Bone marrow (tissue), 2 donors: ENCODE measurements at places on chromosomes 1 and 21.

DNA sequence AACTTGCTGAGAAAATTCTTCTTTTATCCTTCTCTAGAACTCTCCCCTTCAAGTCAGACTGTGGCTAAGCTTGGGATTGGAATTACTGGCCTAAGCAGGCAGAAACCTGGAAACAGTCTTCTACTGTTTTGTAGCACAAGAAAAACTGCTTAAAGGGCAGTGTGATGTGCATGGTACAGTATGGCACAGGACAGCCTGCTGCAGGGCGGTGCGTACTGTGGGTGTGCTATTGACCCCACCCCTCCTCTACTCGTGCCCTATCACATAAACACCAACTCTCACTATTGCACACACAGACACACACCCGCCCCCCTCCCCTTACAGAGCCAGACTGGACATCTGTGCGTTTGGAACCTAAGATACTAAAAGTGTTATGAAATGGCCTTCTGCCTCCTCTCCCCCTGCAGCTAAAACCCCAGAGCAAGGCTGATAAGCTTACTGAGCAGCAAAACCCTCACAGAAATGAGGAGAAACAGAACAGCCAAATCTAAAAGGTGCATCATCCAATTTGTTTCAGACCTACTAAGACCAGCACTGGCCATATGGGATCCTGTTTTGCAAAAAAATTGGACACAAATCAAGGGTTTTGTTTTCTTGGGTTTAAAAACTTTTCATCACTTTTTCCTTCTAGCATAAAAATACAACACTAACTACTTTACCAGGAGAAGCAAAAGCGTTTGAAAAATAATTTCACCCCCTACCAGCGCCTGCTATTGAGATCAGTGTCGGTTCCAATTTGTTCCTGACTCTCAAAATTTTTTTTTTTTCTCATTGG is 355.8 kb upstream of the LYPLAL1 start:
- DNase-seq: no peak

GRCh38 chr1:147897029-147897752 is 5.4 kb upstream of the GJA8 start:
- DNase-seq: no peak

DNA sequence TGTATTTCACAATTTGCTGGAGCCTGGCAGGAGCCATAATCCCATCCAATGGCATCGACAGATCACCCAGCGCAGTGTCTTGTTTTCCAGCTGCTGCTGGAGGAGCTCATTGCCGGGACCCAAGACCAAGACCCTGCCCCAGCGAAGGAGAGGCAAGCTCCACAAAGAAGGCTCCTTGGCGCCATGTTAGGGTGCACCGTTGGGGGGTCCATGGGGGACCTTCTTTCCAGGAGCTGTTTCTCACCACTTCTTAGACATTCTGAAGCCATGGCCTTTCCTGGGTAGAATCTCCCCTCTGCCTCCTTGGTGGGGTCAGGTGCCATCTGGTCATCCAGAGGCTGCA is 31.1 kb downstream of the AJAP1 start:
- no peak for DNase-seq

- DNase-seq: no peak
Observed at GRCh38 chr1:20154301-20154831, 15.2 kb downstream of the PLA2G2F start.

DNA sequence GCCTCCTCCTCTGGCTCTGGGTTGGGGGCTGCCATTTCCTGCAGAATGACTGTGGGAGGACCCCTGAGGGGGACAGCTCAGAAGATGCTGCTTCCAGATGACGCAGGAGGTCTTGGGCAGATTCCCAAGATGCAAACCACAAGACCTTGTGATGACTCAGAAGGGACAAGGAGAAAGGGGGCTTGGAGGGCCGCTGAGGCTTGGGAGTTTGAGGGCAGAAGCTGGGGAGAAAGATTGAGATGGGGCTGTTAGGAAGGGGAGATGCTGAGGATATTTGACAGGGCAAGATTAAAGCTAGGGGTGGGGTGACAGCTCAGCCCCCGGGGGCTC is 7.5 kb downstream of the PTPRU start:
- DNase-seq: no peak

DNA sequence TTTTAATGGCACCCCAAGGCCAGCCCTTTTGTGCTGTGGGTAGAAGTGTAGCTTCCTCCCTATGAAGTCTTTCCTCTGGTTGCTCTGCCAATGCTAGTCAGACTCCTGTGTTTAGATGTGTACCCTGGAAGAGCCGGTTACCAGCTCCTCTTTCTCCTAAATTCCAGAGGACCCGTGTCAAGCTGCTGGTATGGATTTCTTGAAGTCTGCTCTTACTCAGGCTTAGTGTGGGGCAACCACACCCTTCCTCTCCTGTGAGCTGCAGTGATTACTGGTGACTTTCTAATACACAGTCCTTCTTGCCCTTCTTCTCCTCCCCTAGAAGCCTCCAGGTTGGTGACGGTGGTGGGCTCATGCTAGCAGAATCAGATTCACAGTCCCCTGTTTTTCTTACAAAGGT is 74.1 kb upstream of the AKT3 start:
- no peak for DNase-seq

GRCh38 chr1:235058695-235059094 is 69.9 kb downstream of the TOMM20 start:
- DNase-seq: no peak

DNA sequence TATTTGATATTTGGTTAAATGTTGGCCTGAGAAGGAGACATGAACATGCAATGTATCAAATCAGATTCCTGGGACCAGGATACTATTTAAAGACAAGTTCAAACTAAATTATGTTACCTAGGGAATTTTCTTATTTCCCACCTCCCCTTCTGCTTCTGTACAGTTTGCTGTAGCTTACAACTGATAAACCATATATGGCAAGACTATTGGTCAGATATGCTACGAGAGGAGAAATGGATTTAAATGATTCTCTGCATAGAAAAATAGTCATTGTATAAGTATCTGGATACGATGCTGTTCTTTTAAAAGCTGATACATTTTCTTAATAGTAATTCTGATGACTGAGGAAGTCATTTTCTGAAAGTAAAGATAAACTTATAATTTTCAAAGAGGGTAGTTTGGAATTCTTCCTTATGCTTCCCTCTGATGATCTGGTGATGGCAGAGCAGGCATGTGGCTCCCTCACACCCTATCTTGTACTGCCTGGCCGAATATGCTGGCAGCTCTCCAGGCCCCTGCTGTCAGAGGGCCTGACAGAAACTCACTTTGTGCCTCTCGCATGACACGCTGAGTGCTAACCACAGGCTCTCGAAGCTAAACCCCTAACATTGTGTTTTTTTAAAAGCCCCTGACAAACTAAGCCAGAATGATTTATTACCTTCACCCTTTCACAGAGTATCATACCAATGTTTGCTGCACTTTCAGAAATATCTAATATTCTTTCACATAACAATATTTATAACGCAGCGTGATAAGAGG is 19.4 kb downstream of the RRP15 start:
- DNase-seq: no peak

DNA sequence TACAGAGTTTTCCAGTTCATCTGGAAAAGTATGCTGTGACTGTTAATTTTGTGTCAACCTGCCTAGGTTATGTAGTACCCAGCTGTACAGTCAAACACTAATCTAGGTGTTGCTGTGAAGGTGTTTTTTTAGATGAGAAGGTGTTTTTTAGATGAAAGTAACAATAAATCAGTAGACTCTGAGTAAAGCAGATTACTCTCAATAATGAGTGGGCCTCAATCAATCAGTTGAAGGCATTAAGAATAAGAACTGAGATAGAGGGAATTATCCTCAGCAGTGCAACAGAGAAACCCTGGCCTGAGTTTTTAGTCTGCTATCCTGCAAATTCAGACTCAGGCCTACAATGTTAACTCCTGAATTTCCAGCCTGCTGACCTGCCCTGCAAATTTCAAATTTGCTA is 33.5 kb downstream of the SCAF4 start:
- DNase-seq: no peak

DNA sequence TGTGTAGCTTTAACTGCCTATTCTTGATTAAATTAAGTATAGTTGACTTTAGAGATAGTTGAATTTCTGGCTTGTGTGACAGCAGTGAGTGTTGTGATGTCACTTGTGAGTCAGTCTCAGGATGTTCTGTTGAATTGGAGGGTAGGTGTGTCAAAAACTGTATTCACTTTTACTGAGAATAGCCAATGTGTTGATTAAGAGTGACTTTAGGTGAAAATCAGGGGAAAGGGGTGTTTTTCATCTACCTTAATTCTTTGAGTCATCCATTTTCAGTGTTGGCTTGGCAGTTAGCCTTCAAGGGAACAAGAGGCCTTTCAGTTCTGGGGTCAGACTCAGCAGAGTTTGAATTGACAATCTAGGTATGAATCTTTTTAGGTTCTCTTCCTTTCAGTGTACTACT is 75.9 kb downstream of the CDC14A start:
- no peak for DNase-seq

DNA sequence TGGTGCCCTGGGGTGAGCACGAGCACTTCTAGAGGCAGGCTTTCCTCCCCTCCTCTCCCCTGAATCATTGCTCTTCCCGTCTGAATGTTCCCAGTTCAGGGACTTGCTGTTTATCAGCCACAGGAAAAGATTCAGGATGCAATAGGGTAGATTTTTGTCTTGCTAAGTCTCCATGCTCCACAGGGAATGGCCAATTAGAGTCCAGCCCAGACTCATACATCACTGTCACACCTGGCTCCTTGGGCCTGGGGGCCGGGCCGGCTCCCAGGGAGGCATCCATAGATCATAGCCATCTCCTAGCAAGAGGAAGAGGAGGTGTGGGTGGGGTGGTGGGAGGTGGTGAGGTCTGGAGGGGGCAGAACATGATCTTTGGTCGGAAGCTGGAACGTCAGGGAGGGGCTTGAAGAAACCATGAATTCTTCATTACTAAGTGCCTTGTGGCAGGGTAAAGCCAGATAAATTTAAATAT is 83.4 kb downstream of the LRRN2 start:
- no peak for DNase-seq

GRCh38 chr1:214270097-214270650 is 10.8 kb upstream of the SMYD2 start:
- no peak for DNase-seq

- DNase-seq: no peak
Observed at GRCh38 chr21:33373451-33373850, 29.8 kb upstream of the IFNGR2 start.
